ENCODE measurements at places on chromosomes 6 and 20.

DNA sequence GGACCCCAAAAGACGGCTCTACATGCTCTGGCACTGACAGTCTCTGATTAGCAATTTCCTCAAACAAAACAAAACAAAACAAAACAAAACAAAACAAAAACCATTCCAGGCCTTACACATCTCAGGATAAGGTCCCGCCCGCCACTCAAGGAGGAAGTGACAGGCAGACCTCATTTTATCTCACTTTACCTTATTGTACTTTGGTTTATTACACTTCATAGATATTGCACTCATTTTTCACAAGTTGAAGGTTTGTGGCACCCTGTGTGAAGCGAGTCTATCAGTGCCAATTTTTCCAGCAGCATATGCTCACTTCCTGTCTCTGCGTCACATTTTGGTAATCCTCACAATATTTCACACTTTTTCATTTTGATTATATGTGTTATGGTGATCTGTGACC, 15.2 kb downstream of the ZBP1 start:
- no peak for DNase-seq

DNA sequence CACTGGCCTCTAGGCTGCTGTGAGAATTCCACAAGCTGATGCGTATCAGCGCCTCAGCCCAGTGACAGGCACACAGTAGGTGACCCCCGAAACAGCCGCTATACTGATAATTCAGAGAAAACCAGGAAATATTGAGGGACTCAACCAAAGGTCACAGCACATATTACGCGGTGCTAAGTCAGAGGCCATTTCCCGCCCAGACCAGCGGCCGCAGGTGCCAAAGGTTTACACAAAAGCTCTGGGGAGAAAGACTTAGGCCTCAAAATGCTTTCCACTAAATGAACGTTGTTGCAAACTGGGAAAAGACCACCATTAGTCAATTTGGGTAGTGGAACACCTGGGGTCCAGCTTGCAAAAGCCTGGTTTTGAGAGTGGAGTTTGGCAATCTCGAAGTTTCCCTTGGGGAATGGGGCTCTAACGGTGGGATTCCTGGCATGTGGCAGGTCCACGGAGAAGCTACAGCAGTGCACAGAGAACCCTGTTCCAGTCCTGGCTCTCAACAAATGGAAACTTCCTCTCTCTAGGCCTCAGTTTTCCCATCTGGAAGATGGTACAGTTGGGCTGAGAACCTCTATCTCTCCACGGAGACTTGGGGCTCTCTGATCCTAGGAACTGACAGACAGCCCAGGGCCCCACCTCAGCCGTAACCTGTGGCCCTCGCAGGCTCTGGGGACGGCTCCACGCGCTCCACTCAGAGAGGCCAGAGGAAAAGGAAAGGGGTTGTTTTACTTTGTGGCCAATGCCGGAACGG, 4.7 kb downstream of the NOL4L start:
- no peak for DNase-seq

- DNase-seq, result no peak
Observed at GRCh38 chr6:141303907-141304306, 828.8 kb upstream of the GJE1 start.

DNA sequence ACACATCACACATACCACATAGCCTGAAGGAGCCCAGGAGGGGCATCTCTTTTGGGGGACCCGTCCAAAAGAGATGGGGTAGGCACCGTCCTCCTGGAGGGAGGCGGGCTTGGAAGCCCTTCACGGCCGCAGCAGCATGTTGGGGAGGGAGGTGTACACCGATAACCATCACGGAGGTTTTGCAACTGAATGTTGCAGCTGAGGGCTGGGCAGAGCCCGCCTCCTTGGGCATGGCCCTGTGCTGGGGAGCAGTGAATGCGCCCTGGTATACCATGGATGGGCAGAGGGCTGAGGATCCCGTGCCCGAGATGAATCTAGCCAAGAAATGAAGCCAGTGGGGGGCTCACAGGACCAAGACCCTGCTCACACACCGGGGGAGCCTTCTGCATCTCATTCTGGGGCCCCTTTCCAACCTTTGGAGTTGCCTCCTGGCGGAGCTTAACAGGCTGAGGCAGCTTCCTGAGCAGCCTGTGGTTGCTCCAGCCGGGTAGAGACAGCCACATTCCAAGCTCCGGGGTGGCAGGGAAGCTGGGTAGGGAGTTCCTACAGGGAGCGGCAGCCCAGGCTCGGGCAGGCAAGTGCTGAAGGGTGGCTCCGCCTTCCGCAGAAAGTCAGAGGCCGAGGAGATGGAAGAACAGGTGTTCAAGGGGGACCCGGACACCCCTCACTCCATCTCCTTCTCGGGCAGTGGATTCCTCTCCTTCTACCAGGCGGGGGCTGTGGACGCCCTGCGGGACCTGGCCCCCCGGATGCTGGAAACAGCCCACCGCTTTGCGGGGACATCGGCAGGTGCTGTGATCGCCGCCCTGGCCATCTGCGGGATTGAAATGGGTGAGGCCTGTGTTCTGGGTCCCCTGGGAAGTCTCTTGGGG, at the start of gene PNPLA1:
Gene PNPLA1 (plus strand): TSS at position 227 of the 872 bp plus-strand sequence. CDS start 400 bp downstream, at position 627.
- DNase-seq, result no peak

- DNase-seq, result no peak
Observed at GRCh38 chr20:37453836-37454235, 67.2 kb upstream of the NNAT start.
